CD4-positive, alpha-beta T cell treated with Interferon gamma for 1 hour (primary cell): ENCODE measurements at places on chromosomes 6 and 20.

DNA sequence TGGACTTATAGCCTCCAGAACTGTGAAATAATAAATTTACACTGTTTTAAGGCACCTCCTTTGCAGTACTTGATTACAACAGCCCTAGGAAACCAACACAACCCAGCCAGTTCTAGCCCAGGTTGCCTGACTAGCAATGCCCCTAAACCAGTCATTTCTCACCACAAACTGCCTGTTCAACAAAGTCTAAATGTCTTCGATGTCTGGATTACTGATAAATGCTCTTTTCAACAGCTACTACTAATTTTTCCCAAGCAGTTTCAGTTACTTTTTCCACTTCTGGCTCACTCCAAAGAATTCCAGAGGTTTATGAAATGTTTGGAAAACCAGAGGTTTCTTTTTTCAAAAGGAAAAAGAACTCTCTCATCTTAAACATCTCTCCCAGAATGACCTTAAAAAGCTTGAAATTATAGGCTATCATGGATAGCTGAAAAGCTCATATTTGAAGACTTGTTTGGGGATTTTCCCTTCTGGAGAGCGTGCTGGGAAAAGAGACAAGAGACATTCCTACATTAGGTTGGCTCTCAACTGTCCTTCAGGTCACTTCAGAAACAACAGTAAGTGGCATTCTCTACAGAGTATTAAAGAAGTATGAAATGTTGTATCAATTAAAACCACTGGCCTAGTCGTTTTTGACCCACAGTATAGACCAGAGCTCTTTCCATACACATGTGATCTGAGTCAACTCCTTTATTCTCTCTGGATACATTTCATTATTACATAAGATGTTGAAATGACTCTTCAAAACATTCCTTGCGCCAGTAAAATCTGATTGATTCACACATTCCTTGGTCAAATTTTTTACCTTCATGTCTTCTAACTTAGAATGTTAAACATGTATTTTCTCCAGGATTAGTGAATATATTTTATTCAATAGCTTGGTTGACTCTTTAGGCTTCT, 265.9 kb downstream of the COL12A1 start:
- no peak for DNase-seq

GRCh38 chr20:53662595-53662994, 69.0 kb upstream of the ZNF217 start:
- DNase-seq, result no peak

GRCh38 chr6:166626177-166627032, 646 bp downstream of the RPS6KA2 start:
- DNase-seq, result no peak

GRCh38 chr20:38658879-38659596, 57.4 kb downstream of the ARHGAP40 start:
- DNase-seq, result peak; percentile 10

- DNase-seq, result no peak
Measured at GRCh38 chr20:51447097-51447764, 95.3 kb downstream of the NFATC2 start.

GRCh38 chr6:112362812-112363570, 15.9 kb downstream of the RFPL4B start:
- DNase-seq, result no peak

GRCh38 chr20:48656137-48656536, 171.7 kb downstream of the PREX1 start:
- no peak for DNase-seq

GRCh38 chr6:160398674-160399271, 50.6 kb downstream of the SLC22A3 start:
- DNase-seq, result no peak

DNA sequence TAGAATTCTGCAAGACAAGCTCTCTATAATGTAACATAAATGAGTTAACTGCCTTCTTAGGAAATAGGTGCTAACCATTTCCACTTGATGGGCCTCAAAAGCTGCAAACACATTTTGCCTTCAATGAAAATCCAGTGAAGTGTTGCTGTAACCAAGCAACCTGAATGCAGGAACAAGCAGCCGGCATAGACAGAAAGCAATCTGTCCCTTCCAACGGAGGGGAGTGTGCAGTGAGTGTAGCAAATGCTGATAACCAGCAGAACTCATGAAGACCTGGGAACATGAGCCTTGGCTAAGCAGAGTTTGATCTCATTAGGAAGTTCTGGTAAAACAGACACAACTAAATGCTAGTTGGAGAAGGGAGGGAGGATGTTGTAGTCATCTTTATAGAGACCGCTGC, 697.8 kb downstream of the KIF16B start:
- DNase-seq, result peak; percentile 16

- no peak for DNase-seq
Measured at GRCh38 chr6:119319694-119320093, 29.9 kb downstream of the MAN1A1 start.

GRCh38 chr20:47927944-47928343, 142.7 kb upstream of the SULF2 start:
- no peak for DNase-seq

GRCh38 chr20:21241406-21241805, 61.7 kb upstream of the XRN2 start:
- DNase-seq, result no peak

DNA sequence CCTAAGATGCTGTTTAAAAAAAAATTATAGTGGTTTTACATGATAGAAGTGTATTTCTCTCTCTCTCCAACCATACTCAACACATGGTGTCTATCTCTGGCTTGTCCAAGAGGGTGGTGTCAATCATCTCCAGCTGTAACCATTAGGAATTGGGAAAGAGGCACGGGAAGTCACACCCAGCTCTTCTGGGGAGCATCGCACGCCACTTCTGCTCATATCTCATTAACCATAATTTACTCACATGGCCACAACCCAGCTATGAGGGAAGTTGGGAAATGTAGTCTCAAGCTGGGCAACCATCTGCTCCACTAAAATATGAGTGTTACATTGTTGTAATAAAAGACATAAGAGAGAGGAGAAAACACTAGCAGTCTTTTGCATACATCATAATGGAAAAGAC, 30.4 kb upstream of the TSHZ2 start:
- no peak for DNase-seq

GRCh38 chr20:18705910-18706309, 107.7 kb upstream of the SCP2D1 start:
- DNase-seq, result no peak
